Cardiac ventricle fibroblast (primary cell): ENCODE measurements at places on chromosomes 5 and 9. TPM values are rescaled to one million over a fixed set of nuclear protein-coding genes. Genes with fewer than 3 reads are reported as not detected.

The MAMDC4 gene
- 0.37 and 0.78 TPM in 2 replicates for total RNA-seq

The EIF4E1B gene
- not detected in 2 replicates for total RNA-seq

The DMRT3 gene
- not detected in 2 replicates for total RNA-seq

The EDIL3 gene
- total RNA-seq, result 29.4 and 34.0 TPM in 2 replicates

The NDUFB6 gene
- 26.3 and 45.6 TPM in 2 replicates for total RNA-seq

The PTPA gene
- 59.8 and 61.5 TPM in 2 replicates for total RNA-seq

The SLC25A2 gene
- total RNA-seq, result 0.12 TPM in 1 of 2 replicates, not detected in the other

The TRIM41 gene
- total RNA-seq, result 7.6 and 12.2 TPM in 2 replicates

The GKAP1 gene
- 0.44 and 1.3 TPM in 2 replicates for total RNA-seq

The TMEM38B gene
- total RNA-seq, result 5.0 and 8.2 TPM in 2 replicates

The BTNL9 gene
- total RNA-seq, result 0.19 and 0.34 TPM in 2 replicates
